ENCODE measurements at places on chromosomes 5 and 9. TPM values are rescaled to one million over a fixed set of nuclear protein-coding genes. Genes with fewer than 3 reads are reported as not detected.

DNA sequence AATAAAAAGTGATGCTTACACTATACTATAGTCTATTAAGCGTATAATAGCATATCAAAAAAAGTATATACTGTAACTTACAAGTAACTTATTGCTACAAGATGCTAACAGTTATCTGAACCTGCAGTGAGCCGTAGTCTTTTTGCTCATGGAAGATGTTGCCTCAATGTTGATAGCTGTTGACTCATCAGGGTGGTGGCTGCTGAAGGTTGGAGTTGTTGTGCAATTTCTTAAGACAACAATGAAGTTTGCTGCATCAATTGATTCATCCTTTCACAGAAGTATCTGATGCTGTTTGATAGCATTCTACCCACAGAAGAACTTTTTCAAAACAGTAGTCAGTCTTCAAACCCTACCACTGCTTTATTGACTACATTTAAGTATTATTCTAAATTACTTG is 7.8 kb upstream of the C9orf40 start:
- no peak overlapping the region for H3K4me3 ChIP-seq
- H3K4me1 ChIP-seq = no peaks in the 10 kb centered on the region
- no peaks in the 10 kb centered on the region for H3K27me3 ChIP-seq

DNA sequence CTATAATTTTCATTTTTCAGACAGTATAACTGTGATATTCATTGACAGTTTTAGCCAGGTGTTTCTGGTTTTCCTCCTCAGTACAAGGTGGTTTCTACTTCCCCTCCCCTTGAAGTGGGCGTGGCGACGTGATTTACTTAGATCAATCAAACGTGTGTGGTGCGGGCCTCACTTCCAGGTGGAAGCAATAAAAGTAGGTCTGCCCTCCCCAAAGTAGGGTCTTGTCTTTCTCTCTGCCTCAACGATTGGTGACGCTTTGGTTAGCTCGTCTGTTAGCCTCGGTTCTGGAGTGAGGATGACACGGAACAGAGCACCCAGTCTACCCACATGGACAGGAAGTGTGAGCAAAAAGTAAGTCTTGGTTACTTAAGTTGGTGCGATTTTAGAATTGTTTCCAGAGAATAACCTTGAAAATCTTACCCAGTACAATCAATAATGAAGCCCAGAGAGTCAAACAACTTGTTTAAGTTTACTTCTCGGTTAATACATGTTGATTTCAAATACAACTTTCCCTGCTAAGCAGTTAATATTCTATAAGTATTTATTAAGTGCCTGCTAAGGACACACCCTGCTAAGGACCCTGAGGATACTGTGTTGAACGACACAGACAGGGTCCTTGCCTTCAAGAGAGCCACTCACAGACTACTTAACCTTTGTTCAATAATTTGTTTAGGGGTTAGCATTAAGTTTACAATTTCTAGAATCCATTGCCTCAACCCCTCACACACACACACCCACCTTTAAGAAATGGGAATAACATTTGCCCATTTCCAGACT is 48.4 kb downstream of the COX7C start:
- DNase-seq = no peak
- H3K27me3 ChIP-seq = no peaks in the 10 kb centered on the region
- no peak overlapping the region for H3K27ac ChIP-seq
- peaks cover 4% of the 10 kb centered on the region for H3K36me3 ChIP-seq

PCDHA5 gene
- 0.81 TPM for total RNA-seq

GRCh38 chr9:36337865-36338264 is 62.2 kb downstream of the RNF38 start:
- H3K36me3 ChIP-seq = no peaks in the 10 kb centered on the region
- no peak overlapping the region for H3K27ac ChIP-seq
- no peaks in the 10 kb centered on the region for H3K4me1 ChIP-seq
- no peak overlapping the region for H3K4me3 ChIP-seq
- DNase-seq = no peak

PCDHA4 gene
- 5.8 TPM for total RNA-seq
